ENCODE measurements at places on chromosomes 16 and 17.

GRCh38 chr17:933312-934073, 46.1 kb downstream of the NXN start:
- no peak for DNase-seq

GRCh38 chr16:47852991-47853390, 302.8 kb downstream of the ABCC12 start:
- DNase-seq = no peak

DNA sequence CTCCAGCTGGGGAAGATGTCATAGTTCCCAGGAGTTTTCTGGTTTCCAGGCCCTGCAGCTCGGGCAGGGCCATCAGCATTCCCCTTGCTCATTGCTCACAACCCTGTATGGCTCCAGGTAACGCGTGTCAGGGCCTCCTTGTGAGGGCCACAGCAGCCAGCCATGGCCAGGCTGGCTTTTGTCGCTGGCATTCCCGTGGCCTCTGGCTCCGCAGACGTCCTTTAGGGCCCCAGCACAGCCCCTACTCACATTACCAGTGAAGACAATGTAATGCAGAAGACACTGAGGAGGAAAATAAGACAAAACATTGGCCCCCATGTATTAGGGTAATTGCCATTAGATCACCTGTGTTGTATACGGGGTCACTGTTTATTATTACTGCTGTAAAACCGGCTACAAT, 1799.0 kb downstream of the TP53TG3F start:
- DNase-seq = no peak

DNA sequence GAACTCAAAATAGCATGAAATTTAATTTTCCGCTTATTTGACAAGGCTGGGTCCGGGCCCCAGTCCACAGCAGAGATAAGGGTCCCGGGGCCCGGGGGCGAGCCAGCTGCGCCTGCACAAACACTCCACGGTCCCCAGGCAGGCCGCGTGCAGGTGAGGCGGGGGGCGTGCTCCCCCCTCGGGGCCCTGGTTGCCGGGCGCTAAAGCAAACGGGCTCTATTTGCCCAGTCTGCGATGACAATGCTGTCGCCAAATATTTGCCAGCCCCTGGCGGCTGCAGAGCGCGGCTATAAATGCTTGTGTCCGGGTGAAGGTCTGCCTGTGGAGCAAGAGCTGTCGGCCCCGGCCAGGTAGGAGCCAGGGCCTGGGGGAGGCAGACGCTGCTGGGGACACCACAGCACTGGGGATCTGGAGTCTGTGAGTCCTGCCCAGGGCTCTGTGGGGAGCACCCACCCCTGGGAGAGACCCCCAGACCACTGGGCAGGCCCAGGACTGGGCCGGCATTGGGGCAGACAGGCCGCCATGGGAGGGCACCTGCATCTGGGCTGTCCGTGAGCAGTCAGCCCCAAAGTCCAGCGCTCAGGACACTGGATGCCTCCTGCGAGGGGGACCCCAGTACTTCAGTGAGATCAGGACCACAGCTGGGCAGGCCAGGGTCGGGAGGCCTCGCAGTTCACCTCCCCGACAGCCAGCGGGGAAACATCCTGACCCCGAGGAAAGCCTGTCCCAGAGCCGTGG, at the start of gene PERCC1:
Gene PERCC1 (plus strand): TSS at position 320 of the 738 bp plus-strand sequence. CDS start 1,516 bp downstream, outside the sequence.
- DNase-seq = no peak

DNA sequence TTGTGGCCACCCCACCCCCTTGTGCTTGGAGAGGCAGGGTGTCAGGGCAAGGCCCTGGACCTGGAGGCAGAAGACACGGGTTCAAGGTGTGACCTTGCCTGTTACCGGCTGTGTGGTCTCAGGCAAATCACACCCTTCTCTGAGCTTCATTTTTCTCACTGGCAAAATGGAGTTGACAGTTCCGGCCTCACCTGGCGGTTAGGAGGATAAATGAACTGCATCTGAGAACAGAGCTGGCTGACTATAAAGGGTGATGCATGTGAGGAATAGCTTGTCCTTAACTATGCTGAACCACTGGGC, 4.2 kb upstream of the MEOX1 start:
- DNase-seq = no peak

- DNase-seq = no peak
These were observed 32.2 kb upstream of the HAS3 start for GRCh38 chr16:69073181-69073702.

DNA sequence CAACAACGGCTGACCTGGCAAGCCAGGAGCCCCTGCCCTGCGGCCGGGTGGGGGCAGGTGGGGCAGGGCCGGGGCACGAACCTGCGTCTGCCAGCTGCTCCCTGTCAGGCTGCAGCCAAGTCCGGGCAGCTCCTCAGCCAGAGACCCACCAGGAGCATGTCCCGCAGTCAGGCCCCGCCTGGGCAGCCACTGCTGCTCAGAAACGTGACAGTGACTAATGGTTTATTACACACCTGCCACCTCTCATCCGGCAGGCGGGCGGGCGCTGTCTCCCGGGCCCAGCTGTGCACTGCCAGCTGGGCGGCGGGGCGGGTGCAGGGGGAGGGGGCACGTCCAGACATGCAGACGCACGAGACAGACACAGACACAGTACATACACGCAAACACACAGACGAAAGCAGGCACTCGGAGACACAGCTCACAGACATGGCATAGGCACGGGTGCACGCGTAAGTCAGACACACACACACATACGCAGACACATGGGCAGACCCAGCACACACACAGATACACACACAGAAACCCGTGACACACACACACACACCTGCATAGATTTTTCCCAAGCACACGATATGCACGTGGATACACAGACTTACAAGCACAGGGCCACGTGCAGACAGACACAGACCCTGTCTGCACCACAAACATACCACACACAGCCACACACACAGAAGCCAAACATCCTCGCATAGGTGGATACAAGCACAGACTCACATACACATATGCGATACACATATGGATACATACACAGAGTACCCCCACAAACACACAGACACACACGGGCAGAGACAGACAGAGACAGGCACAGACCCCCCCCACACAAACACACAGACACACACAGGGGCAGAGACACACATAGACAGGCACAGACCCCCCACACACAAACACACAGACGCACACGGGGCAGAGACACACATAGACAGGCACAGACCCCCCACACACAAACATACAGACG, 248.3 kb upstream of the CIBAR2 start:
- no peak for DNase-seq

- DNase-seq = no peak
These were observed 25.3 kb downstream of the NXPH3 start for GRCh38 chr17:49600949-49601348.

- DNase-seq = no peak
These were observed 20.8 kb downstream of the DCUN1D3 start for GRCh38 chr16:20879175-20880040.

GRCh38 chr17:59876107-59876506, 16.6 kb downstream of the TUBD1 start:
- DNase-seq = no peak

GRCh38 chr17:82008941-82009405, 13.7 kb downstream of the CENPX start:
- no peak for DNase-seq

- no peak for DNase-seq
These were observed 18.6 kb downstream of the SNN start for GRCh38 chr16:11686713-11687380.

DNA sequence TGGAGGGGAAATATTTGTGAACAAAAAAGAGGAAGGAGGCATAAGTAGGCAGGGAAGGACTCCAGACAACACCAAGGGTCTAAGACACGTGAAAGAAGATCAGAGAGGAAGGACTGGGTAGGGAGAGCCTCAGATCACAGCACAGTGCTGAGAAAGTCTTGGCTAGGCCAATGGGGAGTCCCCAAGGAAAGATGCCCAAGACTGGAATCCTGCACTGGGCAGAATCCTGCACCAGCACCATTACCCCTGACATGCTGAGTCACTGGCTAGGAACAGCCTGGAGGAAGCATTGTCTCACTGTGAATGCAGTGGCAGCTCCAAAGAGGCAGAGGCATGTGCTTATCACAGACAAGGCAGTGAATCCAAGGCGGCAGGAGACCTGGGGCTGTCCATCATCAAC, 19.2 kb downstream of the CLEC19A start:
- no peak for DNase-seq

GRCh38 chr16:56423584-56424403, 1.6 kb downstream of the AMFR start:
- DNase-seq = no peak

DNA sequence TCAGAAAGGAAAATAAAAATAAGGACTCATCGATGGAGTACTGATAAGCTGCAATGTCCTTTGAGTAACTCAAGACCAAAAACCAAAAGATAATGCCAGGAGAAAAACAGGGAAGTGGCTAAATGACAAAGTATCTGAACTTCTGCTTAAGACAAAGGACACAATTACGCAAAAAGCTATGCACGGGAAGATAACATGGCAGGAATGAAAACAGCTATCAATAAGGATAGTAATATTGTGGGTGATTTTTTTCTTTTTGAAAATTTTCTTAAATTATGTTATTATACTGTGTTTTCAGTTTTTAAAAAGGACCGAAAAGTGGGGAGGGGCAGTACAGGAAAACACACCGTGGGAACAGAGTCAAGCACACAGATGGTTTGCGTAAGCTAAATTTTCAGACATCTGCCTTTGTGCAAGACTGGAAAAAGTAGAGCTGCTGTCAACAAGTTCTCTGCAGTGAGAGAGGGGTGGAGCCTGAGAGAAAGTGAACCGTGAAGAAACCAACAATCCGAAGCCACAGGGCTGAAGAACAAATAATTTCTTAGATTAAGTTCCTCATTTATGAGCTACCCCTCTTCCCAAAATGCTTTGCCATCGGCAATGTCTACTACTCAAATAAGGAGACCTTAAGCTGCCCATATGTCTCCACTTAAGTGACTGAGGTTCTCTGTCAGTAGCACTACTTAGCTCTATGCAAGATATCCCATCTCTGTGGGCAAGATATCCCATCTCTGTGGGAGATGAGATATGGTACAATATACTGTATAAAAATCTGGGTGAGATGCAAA, 99.9 kb upstream of the CORO6 start:
- peak; percentile 40 for DNase-seq

- DNase-seq = no peak
These were observed 72.0 kb downstream of the CMIP start for GRCh38 chr16:81516478-81517149.

DNA sequence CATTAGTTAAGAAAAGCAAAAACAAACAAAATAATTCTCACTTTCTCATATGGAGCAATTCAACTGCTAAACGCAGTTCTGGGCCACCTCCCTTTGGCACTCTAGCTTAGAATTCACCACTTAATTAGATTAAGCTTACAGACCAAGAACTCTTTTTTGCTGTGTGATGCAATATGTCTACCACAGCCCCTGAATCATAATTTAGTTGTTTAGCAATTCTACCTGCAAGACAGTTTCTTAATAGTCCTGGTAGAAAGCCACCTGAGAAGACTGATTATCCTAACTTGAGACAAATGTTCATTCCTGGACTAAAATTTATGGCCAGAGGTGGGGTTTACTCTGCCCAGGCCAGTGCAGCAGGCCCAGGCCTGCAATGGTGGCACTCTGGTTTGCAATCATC, 205.9 kb downstream of the HS3ST3A1 start:
- no peak for DNase-seq

GRCh38 chr16:5622234-5622884, 524.8 kb upstream of the EEF2KMT start:
- DNase-seq = no peak

DNA sequence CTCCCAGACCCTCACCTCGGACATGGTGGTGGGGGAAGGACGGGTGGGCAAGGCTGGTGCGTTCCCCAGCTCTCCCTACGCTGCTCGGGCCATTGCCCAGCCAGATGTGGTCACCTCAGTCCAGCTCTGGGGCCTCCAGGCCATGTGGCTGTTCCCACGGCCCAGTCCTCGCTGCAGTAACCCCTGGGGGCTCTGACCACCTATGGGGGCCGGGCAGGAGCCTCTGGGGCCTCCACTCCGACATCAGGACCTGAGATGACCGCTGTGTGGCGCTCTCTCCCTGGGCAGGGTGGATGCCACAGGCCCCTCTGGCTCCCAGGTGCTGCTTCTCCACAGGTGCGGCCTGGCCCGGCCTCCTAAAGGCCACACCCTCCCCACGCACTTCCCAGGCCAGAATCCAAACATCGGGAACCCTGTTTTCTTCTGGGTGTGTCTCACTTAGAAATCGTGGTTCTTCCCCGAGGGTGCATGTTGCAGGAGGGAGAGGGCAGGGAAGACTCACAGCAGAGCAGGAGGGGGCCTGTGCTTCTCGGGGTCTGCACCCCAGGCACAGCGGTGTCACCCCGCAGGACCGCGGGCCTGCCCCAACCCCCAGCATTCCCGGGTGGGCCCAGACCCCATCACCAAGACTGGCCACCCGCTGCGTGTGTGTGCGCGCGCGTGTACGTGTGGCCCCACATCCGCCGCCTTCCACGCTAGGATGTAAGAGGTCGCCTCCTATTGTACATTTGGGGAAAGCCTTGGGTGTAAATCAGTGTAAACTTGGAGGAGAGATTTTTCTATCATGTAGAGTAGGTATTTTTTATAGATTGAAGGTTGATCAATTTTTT, 5.9 kb upstream of the CAPN15 start:
- DNase-seq = no peak

DNA sequence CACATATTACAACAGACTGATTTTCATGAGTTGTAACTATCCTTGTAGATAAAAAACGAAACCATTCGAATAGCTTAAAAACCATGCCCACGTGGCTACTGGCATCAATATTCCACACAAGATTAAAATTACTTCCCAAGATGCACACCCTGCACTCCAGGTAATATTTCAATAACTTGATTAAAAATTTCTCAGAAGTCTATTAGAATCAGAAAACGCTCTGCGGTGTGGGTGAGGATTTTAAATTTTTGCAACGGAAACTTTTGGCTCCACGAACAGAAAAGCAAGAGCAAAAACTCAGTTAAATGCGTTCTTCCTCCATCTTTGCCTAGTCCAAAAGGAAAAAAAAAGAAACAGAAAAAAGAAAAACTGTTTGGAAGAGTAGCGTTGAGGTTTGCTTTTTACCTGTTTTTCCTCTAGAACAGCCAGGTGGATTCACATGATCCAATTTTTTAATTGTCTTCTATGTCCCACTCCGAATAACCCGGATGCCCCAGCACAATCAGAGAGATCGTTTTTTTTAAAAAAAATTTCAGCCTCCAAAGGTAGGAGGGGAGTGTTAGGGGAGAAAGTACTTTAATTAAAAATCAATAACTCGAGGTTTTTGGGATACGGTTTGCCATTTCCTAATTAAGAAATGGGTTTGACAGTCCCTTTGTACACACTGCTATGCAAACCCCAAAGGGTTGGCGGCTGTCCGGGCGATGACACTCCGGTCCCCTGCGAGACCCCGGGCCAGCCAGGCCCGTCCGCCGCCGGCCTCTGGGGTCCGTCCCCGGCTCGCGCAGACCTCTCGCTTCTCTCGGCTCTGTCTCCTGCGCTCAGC, 708 bp upstream of the NFAT5 start:
- DNase-seq = peak; percentile 4

DNA sequence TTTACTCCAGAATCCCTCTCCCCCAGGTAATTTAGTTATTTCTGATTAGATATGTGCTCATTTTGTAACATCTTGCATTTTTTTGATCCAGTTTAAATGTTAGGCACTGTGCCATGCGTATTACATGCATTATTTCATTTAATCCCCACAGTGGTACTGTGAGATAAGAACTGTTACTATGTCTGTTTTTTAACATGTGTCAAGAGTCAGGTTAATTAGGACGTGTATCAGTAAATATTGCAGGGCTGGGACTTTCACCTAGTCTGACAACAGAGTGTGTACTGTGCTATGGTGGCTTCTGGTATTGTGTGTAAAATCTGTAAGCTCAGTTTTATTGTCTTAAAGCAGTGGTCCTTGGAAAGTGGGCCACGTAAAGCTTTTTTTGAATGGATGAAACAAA, 10.6 kb downstream of the RSPRY1 start:
- DNase-seq = no peak

- no peak for DNase-seq
These were observed 11.5 kb downstream of the CDH16 start for GRCh38 chr16:66906916-66907836.

GRCh38 chr17:31453896-31454295, 62.4 kb downstream of the RAB11FIP4 start:
- no peak for DNase-seq
